ENCODE measurements at places on chromosomes 16 and 17. TPM values are rescaled to one million over a fixed set of nuclear protein-coding genes. Genes with fewer than 3 reads are reported as not detected.

DNA sequence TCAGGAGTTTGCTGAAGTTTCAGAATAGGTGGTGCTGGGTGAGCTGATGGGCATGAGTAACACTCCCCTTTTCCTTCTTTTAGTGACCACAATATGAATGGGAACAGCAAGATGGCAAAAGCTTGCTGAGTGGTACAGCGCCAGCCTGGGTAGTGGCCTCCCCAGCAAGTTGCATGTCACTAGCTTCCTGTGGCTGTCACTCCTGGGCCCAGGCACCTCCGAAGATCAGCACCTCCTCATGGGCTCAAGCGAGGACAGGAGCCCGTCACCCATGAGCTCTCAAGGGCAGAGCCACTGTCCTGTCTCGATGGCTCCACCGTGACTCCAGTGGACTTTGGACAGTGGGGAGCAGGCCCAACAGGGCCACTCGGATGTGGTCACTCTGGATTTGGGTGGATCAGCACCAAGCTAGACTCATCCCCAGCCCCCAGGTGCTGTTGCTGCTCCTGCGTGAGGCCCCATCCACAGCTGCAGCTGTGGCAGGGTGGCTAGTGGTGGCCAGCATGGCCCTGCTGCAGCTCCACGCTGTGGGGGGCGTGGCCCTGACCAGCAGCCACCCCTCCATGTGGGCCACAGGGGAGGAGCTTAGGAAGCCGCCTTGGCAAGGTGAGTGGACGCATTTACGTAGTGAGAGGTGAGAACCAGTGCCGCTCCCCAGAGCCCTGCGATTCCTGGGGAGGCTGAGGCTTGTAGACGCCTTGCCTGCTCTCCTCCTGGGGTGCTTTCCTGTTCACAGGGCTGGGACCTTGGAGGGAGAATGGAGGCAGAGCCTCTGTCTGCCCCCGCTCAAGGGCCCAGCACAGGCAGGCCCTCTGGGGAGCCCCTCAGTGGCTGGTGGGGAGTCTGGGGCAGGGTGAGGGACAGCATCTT lies 13.6 kb upstream of the DNASE1 start:
- no peak for DNase-seq

DNA sequence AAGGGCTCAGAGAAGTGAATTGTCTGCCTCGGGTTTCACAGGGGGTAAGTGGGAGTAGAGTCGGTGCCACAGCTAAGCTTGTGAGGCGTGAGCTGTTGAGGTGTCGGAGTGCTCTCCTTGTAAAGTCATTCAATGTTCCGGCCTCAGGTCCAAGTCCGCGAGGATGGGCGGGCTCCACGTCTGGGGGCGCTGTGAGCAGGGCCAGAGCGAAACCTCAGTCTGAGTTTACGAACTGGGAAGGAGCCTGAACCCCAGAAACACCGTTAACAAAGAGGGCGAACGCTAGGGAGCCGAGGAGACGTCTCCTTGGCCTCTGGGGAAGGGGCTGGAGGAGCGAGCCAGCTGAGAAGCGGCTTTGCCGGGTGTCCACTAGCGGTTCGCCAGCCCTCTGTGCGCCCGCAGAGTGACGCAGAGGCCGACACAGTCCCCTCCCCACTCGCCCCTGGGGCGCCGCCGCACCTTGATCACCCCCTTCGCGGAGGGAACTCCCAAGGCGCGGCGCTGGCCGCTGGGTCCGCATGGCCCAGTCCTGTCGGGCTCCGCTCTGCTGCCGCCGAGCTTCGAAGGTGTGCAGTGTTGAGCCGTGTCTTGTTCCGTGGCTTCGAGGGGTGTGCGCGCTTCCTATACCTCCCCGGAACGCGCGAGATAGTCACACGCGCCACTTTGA lies 4.9 kb downstream of the IRX3 start:
- no peak for DNase-seq

DNA sequence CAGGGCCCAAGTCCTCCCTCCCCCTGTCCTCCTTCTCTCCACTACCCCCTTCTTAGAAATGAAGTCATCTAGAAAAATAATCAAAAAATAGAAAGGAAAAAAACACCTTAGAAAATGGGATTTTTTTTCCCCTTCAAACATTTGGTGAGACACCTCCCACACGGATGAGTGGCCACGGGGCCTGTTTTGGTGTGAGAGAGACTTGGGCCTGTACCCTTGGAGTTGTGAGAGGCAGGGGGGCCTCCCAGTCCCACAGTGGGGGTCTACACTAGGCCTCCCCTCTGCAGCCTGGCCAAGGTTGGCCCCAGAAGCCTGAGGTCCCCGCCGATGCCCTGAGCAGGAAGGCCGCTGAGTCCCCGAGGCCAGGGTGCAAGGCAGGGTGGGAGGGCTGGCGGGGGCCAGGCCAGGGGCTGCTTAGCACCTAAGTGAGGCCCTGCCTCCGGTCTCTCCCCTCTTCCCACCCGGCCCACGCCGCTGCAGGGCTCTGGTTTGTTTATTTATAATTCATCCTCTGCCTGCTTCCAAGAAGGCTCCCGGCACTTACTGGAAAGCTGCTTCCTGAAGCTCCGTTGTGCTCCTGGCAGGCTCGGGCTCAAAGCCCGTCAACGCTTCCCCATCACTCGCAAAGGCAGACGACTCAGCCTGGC lies 26.4 kb downstream of the NPTX1 start:
- no peak for DNase-seq

DNA sequence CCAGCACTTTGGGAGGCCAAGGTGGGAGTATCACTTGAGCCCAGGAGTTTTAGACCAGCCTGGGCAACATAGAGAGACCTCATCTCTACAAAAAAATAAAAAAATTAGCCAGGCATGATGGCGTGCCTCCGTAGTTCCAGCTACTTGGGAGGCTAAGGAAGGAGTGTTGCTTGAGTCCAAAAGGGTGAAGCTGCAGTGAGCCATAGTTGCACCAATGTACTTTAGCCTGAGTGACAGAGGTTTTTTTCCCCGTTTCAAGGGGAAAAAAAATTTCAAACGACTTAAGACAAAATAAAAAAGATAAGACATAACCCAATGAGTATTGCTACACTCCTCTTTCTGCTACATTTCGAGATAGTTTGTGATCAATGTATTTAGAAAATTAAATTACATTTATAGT lies 6.8 kb downstream of the DHX8 start:
- no peak for DNase-seq

DNA sequence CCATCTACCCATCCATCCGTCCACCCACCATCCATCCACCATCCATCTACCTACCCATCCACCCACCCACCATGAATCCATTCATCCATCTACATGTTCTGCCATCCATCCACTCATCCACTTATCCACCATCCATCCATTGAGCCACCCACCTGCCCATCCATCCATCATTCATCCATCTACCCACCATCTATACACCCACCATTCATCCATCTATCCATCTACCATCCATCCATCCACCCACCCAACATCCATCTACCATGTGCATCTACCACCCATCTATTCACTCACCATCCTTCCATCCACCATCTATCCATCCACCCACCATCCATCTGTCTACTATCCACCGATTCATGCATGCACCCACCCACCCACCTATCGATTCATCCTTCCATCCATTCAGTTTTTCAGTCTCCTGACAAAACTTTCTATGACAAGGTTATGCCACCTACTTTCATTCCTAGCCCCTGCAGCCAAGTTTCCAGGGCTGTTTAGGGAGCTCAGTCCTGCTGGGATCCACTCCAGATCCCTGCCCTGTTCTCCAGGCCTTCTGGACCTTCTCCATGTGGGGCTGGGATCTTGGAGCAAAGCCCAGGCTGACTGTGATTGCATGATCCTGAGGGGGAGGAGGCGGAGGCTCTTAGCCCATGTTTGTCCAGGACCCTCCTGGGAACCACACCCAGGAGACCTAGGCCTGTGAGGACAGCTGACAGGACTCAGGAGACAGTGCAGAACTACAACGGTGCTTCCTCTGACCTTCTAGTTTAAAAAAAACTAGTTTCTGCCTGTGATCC lies 27.4 kb downstream of the BCO1 start:
- DNase-seq: no peak

DNA sequence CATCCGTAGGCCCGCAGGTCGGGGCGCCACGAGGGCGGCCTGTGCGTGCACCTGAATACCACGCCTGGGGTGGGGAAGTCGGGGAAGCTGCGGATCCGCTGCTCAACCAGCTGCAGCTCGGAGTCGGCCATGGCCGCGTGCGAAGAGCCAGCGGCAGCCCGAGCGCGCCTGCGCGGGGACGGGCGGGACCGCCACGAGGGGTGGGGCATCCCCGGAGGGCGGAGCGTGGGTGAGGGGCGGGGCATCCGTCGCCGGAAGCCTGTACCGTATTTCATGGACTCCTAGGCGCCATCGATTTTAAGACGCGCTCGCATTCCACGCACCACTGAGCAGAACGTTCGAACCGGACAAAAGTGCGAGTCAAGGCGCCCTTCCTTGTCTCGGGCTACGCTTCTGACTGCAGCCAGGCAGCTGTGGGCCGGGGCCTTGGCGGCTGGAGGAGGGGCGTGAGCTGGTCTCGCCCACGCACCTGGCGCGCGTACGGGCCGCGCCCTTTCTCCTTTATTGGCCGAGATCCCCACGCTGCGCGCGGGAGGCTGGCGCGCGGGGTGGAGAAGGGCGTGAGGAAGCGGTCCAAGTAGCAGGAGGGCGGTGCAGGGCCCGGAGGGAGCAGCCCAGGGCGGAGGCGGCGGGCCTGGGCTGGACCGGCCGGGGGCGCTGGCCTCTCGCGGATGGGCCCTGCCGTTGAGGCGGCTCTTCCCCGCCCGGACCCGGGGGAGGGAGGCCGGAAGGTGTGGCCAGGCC lies at the start of gene APRT:
APRT (minus strand) TSS at position 160 of the 744 bp plus-strand sequence; CDS start at position 131, 29 bp downstream.
- DNase-seq: peak; percentile 95

Gene NPIPA2
- polyA plus RNA-seq: 2.3 TPM
